GM23338 (cell line): ENCODE measurements at places on chromosomes 7 and 10. TPM values are rescaled to one million over a fixed set of nuclear protein-coding genes. Genes with fewer than 3 reads are reported as not detected.

GRCh38 chr10:92929896-92930295 lies 81.6 kb downstream of the EXOC6 start:
- no peaks in the 10 kb centered on the region for H3K27me3 ChIP-seq
- H3K4me1 ChIP-seq, result no peaks in the 10 kb centered on the region
- H3K4me3 ChIP-seq, result no peak overlapping the region
- DNase-seq, result no peak

GRCh38 chr10:126702181-126702580 lies 31.7 kb upstream of the C10orf90 start:
- DNase-seq, result no peak
- H3K27me3 ChIP-seq, result no peaks in the 10 kb centered on the region
- H3K36me3 ChIP-seq, result no peaks in the 10 kb centered on the region; the same call in 1 of the 2 replicates
- H3K27ac ChIP-seq, result no peak overlapping the region
- H3K4me3 ChIP-seq, result no peak overlapping the region

- H3K36me3 ChIP-seq, result no peaks in the 10 kb centered on the region
- peak within 1 kb of the TSS; percentile 49 for H3K4me3 ChIP-seq
- no peak within 1 kb of the TSS for H3K27ac ChIP-seq
Observed at GRCh38 chr7:100949227-100949932, at the start of gene MUC3A. Gene MUC3A (plus strand): TSS chr7:100949534. CDS start chr7:100949625, 91 bp downstream.

DNA sequence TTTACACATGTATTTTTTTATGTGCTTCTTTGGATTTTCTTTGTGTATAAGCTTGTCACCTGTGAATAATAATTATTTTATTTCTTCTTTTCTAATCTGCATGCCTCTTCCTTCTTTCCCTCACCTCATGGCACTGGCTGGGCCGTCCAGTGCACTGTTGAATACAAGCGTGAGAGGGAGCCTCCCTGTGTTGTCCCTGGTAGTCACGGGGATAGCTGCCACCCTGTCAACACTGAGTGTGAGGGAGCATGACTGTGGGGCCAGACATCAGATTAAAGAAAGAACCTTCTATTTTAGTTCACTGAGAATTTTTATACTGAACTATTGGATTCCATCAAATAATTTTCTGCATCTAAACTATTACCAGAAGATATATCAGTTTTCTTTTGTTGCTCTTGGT lies 187.9 kb downstream of the CDC14C start:
- no peak for DNase-seq
- no peak overlapping the region for H3K4me3 ChIP-seq
- no peaks in the 10 kb centered on the region for H3K36me3 ChIP-seq
- no peaks in the 10 kb centered on the region for H3K27me3 ChIP-seq
- H3K4me1 ChIP-seq, result no peaks in the 10 kb centered on the region

AKR1D1 gene
- total RNA-seq, result 0.14 TPM in 1 of 2 replicates, not detected in the other
